ENCODE measurements at places on chromosomes 4 and X.

DNA sequence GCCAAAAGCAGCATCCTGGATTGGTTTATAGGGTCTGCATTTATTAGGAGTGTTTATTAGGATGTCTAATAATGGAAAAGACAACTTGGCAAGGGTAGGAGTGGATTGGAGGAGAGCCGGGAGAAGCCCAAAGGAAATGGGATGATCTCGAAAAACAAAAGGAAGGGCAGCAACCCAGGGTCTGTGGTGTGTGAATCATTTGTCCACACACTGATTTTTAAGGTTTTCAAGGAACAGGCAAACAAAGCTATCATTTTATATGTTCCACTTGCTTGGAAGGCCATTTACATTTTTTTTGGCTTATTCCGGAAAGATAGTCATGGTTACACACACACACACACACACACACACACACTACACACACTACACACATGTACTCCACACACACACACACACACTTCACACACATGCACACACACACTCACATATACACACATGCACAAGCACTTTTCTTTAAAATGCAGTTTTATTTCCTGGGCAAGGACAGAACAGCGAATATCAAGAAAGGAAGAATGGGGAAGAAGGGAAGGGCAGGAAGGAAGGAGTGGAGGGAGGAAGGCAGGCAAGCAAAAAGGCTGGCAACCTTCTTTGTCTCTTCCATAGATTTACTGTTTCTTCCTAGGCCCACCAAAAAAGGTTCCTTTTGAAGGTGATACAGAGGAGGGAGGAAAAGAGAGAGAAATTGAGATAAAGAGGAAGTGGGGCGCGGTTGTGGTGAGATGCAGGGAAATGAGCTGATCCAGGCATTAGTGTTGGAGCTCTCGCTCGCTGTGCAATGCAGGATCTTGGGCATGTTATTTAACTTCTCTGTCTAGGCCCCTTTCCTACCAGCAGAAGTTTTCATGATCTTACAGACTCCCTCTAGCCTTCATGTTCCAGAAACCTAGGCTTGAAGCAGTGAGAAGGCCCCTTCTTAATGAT lies 88.6 kb upstream of the MAML3 start:
- DNase-seq = no peak

- DNase-seq = no peak
Measured at GRCh38 chr4:27844376-27844775, 983.7 kb downstream of the STIM2 start.

GRCh38 chrX:130778773-130779172 lies 124.2 kb downstream of the ENOX2 start:
- DNase-seq = peak; percentile 53

- peak; percentile 20 for DNase-seq
Measured at GRCh38 chr4:20868108-20868507, 167.8 kb downstream of the PACRGL start.

- DNase-seq = peak; percentile 23
Measured at GRCh38 chr4:164931551-164932324, 45.7 kb downstream of the TRIM61 start.

- no peak for DNase-seq
Measured at GRCh38 chr4:76315267-76315918, 8.9 kb downstream of the STBD1 start.

DNA sequence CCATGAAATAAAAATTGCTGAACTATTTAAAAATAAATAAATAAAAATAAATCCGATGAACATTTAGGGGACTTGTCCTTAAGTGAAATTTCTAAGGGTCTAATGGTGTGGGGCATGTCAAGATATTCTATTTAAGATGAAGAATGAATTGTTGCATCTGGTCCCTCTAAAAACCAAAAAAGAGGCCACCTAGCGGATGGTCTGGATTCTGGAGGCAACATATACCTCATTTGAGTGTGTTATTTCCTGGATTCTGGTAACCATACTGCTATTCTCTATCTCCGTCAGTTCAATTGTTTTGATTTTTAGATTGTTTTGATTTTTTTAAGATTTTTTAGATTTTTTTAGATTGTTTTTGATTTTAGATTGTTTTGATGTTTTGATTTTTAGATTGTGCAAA lies 28.3 kb downstream of the AGTR2 start:
- no peak for DNase-seq

DNA sequence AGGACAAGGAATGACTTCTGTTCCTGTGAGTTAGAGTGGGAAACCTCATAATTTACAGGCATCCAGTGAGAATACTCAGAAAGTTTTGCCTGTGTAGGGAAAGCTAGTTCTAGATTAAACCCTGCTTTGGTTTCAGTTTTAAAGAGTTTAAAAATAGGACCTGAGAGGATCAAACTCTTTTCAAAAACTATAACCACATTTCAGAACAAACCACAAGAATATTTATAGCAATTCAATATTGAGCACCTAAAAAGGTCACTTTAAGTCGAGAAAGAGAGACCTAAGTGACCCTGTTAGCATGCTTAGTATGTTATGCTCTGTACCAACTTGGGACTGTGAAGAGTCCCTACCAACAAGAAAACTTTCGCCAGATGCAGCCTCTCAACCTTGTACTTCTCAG lies 17.4 kb upstream of the PWWP3B start:
- no peak for DNase-seq

- no peak for DNase-seq
Measured at GRCh38 chr4:113587640-113588275, 173.8 kb downstream of the CAMK2D start.

Measured in foreskin keratinocyte (primary cell).